ENCODE measurements at places on chromosomes 4 and X.

DNA sequence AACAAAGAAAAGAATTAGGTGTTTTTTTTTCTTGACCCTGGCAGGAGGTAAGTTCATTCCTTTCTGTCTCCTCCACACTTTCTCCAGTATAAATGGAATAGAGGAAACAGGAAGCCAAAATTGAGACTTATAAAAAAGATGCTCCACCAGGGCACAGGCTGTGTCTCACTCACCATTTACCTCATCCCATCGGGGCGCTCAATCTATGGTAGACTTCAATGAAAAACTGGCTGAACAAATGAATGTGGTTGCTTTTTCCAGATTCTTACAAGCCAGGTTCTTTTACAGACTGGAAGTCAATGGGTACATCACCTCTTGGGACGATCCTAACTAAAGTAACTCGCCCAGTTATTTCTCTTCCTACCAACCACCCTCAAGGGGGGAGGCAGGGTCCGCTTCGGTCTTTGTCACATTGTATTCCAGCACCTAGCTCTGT, 685 bp downstream of the COMMD8 start:
- DNase-seq: no peak

GRCh38 chr4:114312338-114312737, 286.3 kb upstream of the UGT8 start:
- DNase-seq: no peak

DNA sequence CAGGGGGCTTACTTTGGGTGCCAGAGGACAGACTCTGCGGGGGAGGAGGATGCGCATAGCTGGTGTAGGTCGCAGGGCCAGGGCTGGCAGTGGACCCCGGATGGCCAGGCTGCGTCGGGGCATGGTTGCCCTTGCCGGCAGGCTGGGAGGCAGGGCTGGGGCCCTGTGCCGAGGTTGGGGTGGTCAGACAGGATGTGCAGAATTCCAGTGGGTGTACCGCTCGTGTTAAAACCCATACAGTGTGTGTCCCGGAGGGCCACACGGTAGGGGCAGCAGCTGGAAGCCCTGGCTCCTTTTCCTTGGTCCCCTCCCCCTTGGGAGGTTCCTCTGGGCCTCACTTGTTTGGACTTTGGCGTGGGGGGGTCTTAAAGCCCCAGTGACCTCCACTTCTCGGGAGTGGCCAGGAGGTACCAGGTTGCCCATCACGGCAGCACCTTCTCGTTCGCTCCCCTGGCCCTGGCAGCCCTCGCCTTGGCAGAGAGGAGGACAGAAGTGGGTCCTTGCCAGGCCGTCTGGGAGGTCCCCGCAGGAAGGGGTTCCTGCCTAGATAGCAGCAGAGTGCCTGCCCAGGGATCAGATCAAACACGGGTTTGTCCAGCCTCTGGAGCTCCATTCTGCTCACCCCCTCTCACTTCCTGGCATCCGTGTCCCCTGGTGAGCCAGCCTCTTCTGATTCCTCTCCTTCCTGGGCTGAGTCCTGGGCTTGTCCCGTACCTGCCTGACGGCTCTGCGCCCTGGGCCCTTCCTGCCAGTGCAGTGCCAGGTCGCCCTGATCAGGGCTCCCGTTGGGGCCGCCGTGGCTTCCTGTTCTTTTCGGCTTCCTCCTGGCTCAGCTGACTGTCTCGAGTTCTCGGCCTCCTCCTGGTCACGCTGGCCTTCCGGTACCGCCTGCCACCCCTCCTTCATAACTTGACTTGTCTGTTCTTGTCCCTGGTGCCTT, 56.7 kb upstream of the HGFAC start:
- no peak for DNase-seq

- peak; percentile 38 for DNase-seq
Measured at GRCh38 chr4:118224243-118224829, 128.5 kb downstream of the PRSS12 start.

DNA sequence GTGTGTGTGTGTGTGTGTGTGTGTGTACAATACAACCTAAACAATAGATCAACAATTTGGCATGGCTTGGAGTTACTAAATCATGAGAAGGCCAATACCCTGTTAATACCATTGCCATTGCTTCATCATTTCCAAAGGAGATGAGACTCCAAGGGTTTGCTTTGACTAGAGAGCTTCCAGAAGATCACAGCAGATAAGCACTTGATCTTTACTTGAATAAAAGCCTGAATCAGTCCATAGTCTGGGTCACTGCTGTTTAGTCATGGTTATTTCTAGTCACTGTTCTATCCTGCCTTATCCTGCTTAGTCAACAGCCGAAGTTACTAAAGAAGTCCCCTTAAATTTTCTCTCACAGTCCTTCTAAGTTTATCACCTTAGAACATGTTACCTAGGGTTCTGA, 58.2 kb downstream of the RAB40AL start:
- no peak for DNase-seq

GRCh38 chr4:163395758-163396157, 52.1 kb downstream of the NPY5R start:
- no peak for DNase-seq

- DNase-seq: no peak
Measured at GRCh38 chr4:140612357-140612756, 43.6 kb upstream of the UCP1 start.

DNA sequence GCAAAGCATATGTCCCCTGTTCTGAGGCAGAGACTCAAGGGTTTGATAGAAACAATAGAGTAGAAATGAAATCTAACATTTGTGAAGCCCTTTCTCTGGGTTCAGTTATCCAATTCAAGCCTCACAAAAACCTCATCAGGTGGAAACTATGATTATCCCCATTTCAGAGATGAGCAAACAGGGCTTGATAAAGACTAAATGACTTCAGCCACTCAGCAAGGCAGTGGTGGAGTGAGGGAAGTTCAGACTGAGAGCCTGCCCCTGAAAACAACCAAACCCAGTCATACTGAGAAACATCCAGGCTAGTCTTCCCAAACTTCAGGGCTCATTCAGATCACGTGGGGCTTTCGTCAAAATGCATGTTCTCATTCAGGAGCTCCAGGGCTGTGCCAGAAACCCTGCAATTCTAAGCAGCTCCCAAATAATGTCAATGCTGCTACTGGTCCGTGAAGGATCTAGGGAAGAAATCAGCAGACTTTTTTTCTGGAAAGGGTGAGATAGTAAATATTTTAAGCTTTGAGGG, 109.6 kb upstream of the KIT start:
- DNase-seq: no peak

DNA sequence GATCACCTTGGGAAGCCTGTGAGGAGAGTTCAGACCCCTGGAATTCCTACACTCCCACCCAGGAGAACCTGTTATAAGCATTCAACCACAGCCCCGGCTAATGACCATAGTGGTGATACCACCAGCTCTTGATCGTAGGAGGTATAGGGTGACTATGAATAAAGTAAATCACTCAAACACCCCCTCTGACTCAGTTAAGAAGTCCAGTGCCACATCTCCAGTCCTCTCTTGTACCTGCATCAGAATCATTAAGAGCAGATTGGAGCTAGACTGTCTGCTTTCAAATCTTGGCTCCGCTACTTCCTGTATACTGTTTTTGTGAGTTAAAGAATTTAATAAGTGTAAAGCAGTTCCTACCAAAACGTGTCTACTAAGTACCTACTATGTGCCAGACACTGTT, 565.1 kb upstream of the DIPK2B start:
- no peak for DNase-seq

DNA sequence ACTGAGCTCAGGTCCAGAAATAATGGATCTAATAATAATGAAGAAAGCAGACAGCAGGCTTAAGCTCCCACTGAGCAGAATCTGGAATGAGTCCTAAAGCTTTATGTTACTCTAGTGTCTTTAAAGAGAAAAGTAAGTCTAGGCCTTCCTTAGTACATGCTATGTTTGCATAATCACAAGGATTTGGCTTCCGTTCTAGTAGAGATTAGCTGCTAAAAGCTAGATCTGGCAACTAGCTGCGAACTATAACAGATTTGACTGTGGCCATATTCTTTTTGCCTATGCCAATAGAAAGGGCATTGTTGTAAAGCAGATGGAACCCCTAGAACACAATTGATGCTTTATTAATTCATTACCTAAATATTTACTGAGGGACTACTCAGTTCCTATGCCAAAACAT, 19.0 kb downstream of the COX7B2 start:
- DNase-seq: no peak

- no peak for DNase-seq
Measured at GRCh38 chr4:35541888-35542213, 702.5 kb downstream of the ARAP2 start.

DNA sequence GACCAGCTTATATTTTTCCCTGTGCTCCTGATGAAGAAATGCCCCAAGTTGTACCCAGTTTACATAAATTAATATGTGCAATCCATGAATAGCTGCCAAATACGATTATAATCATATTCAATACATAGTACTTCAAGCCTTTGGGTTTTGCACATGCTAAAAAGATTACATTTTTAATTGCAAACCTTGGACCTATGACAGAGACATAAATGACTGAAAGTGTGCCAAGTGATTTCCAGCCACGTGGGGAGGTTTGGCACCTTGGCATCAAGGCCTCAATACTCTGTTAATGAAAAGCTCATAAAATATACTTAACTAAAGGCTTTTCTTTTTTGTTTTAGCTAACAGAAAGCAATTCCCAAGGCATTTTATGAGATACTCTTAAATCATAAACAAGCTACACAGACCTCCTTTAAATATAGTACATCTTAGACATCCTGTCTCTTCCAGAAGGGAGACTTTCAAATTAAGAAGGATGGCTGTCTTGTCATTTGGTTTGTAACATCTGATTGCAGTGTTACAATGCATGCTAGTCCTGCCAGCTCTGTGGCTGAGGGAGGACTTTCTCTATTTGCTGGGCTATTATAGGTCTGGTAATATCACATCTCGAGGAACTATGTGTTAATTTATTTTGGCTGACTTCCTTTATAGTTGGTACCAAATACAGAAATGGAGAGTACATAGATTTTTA, 404.1 kb downstream of the AFF2 start:
- DNase-seq: no peak

- no peak for DNase-seq
Measured at GRCh38 chrX:15547356-15547755, 46.7 kb downstream of the BMX start.

DNA sequence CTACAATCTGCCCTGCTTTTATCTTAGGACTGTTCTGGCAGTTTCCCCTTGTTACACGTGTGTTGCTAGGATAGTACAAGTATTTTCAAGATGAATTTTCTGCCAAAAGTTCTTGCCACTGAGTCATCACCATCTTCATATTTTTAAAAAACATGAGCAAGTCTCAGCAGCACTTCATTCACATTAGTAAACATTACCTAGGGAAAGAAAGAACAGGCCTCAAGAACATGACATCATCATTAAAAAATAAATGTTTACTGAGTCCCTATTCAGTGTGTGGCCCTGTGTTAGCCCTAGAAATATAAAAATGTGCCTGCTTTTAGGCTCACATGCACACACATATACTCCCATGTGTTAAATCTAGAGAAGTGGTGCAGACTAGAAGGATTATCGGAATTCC, 18.7 kb upstream of the GPC3 start:
- DNase-seq: peak; percentile 3

DNA sequence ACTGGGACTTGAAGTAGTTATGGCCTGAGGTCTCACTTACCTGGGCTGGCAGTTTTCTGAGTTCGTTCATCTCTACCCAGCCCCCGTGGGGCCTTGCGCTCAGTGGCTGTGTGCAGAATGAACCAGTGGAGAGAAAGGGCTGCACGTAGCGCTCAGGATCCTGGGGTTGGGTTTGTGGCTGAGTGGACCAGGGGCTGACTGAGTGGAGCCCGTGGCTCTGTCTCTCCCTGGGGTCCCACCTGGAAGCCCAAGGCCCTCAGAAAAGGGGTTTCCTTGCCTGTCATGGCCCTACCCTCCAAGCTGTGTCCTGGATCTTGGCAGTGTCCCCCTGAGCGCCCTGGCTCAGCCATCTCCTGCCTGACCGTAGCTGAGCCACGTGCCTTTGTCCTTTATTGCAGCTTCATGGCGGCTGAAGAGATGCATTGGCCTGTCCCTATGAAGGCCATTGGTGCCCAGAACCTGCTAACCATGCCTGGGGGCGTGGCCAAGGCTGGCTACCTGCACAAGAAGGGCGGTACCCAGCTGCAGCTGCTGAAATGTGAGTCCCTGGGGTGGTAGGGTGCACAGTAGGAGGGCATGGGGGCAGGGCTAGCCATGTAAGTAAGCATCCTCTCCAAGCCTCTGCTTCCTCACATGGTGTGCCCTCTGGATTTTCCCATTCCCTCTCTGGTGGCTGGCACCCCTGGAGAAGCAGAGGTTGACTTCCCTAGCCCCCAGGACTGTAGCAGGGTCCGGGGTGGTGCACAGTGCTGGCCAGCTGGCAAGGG, 23.2 kb upstream of the ADD1 start:
- no peak for DNase-seq

GRCh38 chr4:180190382-180190781, 2052.8 kb upstream of the TENM3 start:
- no peak for DNase-seq

DNA sequence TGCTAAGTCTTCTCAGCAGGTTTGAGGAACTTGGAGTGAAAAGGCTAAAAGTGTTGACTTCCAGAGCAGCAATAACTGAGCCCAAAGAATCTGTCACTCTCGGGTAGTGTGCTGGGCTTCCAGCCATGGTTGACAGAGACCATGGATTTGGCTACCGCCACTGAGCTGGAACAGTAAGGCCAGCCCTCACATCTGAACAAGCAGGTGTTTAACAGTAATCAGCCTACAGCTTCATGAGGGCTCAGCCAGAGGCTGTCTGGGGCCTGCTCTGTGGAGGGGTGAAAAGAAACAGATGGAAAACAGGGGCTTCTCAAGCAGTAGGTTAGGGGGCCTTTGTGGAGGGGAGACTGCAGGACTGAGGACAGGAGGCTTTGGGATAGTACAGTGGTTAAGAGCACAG, 14.9 kb downstream of the RASL11B start:
- DNase-seq: no peak

DNA sequence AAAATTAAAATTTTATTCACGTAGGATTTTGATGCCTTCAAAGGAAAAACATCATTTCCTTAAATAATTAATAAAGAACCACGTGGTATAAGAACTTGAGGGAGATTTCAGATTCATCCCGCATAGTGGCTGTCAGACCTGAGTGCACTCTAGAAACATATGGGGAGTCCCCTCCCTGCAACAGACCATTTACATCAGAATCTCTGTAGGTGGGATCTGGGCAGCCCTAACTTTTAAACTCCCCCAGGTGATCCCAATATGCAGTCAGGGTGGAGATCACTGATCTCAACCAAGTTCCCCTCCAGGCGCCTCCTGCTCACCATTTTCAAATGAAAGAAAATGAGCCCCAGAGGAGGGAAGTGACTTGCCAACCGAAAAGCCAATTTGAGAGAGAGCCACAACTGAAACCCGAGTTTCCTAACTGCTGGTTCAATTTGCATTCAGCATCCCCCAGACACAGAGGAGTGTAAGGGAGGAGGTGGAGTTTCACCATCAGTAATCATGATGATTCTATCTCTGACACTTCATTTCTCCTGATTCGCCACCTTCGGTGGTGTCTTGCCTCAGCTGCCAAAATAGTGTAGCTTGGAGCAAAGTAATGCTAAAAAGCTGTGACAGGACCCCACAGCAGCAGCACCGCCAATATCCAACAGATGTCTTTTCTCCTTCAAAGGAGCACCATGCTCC, 11.4 kb downstream of the RNF150 start:
- DNase-seq: no peak

DNA sequence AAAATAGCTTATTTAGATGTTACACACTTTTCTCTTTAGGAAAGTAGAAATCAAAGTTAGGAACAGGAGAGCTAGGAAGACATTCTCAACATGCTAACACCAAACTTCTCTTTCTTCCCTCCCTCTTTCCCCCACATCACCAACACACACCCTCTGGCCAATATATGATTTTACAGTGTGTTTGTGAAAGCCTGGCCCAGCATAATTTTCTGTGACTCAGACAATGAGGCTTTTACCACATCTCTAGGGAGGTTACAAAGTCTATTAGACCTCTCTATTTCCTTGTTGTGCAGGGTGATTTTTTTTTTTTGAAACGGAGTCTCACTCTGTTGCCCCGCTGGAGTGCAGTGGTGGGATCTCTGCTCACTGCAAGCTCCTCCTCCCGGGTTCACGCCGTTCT, 189.9 kb downstream of the AASDH start:
- no peak for DNase-seq
